ENCODE measurements at places on chromosomes 1 and 21.
A peak's percentile ranks its signal among the peaks of the same experiment; 100 is the strongest.

DNA sequence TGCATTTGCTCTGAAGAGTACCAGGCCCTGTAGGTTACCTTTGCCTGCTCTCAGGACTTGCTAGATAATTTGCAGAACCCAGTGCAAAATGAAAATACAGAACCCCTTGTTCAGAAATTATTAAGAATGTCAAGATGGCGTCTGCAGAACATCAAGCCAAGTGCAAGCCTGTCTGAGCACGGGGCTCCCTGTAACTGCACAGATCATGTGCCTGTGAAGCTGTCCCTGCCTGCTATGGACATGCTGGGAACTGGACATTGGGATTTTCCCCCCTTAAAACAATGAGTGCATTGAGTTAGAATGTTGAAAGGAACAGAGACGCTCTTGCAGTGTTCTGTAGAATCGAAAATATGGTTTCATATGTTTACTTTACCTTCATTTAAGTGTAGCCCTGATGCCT, 2.9 kb downstream of the CLDN14 start:
- DNase-seq = no peak

DNA sequence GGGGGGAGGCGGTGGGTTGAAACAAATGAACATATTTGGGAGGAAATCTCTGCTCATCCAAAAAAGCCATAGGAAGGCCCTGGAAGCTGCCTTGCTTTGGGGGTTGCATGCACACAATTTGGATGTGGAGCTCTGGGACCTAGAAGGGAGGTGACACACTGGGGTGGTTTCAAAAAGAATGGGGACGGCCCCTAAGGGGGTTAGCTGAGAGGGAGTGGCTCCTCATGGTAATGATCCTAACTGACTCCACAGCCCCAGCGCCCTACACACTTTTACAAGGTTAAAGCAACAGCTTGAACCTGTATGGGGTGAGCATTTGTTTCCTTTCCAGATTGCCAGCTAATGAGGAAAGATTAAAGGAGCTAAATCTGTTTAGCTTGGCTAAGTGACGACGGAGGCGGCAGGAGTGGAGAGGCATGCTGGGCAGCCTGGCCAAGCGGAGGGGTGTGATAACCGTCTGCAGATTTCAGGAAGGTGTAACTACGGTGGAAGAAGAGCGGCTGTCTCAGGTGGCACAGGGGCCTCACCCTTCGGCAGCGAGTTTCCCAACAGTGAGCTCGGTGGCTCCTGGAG, 107.3 kb downstream of the RNF220 start:
- no peak for DNase-seq

- DNase-seq = peak; percentile 54
Measured at GRCh38 chr1:16249596-16250241, 12.7 kb upstream of the CPLANE2 start.

- DNase-seq = no peak
Measured at GRCh38 chr1:2428490-2428889, 16.1 kb upstream of the PEX10 start.

DNA sequence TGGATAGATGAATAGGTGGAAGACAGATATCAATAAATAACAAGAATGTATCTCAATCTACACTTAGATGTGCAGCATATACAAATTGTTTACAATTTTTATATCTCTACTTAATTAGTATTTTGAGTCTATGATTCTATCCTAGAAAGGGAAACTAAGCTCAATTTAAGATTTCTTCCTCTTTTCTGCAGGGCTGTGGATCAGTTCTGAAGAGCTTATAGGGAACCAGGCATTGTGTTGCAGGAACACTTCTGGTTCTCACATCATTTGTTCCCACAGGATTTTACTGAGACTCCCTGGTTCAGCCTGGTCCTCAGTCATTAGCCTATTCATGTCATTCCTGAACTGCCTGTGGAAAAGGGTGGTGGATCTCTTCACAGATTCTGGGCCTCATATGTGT, 105.8 kb downstream of the TNFSF18 start:
- DNase-seq = no peak

DNA sequence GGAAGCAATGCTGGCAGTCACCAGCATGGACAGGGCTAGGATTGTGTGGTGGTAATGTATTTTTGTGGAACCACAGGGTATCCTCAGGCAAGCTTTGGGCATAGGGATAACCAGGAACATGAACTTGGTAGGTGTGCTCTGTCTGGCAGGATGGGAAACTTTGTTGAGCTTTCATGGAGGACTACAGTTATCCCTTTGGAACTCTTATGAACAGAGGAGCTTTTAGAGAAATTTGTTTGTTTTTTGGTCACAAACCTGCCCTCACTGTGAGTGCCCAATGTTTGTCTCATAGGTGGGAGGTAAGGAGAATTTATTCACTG, 54.4 kb downstream of the MACF1 start:
- DNase-seq = no peak

GRCh38 chr1:46036894-46037839, 95.3 kb downstream of the PIK3R3 start:
- DNase-seq = peak; percentile 66

GRCh38 chr1:41846625-41847405, 71.9 kb downstream of the HIVEP3 start:
- DNase-seq = no peak

DNA sequence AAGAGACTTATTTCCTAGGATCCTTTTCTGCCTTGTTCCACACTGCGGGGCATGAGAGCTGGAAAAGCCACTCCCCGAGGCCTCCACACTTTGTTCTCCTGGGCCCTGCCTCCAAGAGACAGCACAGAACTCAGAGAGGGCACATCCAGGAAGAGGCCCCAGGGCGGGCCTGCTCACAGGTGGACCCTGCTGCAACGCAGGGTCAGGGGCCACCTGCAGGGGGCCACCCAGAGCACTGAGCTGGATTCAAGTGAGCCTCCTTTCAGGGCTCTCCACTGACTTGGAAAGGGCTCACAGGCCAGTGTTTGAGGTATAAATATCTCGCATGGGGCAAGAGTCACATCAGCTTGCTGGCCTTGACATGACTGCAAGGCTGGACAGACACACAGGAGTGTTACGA, 4.8 kb downstream of the RGS16 start:
- DNase-seq = no peak

Measured in Jurkat, Clone E6-1 (cell line).